Activated CD8-positive, alpha-beta memory T cell treated with anti-CD3 and anti-CD28 coated beads for 48 hours (primary cell): ENCODE measurements at places on chromosomes 16 and 17.

DNA sequence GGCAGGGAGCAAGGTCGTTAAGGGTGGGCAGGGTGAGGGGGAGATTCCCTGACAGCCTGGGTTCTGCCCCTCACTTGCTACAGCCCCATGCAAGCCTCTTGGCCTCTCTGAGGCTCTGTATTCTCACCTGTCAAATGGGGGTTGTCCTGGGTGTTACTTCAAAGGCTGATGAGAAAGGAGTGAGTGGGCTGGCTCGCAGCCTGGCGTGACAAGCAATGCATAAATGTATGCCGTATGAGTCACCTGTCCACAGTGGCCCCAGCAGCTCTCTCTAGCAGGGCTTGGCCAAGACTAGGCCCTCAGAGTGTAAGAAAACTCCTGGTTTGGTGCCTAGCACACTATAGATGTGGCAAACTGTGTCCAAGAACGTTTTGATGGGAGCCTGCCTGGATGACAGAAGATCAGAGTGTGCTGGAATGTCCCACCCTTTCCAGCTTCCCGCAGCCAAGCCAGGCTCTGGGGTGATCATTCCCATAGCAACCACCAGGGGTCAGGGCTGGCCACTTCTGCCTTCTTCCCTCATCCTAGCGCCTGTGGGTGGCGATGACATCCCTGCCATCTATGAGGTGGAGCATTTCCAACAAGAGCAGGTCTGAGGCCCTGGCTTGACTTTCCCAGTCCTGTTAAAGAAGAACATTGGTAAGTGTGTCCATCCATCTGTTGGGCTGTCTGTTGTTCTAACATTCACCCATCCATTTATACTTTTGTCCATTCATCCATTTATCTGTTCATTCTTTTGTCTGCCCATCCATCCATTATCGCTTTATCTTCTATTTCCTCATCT is 37.2 kb upstream of the ADGRG1 start:
- DNase-seq, result peak; percentile 63

DNA sequence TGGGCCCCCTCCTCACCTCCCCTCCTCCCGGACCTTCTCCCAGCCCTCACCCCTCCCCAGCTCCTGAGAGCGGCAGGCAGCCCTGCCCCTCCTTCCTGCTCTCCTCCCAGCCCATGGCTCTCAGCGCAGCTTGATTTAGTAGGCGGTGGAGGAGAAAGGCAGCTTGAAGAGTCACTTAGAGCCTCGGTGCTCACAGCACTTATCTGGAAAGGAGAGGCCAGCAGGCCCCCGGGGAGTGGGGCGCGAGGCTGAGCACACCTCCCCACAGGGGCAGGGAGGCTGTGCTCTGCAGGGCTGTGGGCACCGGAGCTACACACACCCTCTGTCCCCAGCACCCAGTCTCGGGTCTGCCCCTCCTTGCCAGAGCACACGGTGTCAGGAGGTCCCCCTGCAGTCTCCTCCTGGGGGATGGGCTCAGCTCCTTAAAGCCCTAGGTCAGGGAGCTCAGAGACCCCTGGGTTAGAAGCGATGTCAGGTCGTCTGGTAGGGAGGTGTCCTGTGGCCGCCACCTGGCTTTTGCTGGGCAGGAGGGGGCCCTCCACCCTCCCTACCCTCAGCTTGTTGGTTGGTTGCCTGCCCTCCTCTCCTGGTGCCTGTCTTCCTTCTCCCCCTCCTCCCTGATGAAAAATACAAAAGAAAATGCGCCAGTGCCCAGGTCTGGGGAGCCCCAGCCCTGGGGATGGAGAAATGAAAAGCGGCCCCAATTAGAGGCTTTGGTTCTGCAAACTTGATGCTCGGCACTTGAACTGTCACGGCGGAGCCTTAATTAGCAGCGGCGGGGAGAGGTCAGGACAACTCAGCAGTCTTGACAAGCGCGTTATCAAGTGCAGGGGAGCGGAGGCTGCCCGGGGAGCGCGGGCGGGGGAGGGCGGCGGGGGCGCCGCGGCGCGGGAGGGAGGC is 151.1 kb upstream of the GSE1 start:
- no peak for DNase-seq

GRCh38 chr17:44267818-44268490 is at the start of gene SLC4A1:
Gene SLC4A1, minus strand, starts transcription at chr17:44268135. Its CDS starts 5,269 bp downstream, at chr17:44262866.
- DNase-seq, result no peak

- DNase-seq, result no peak
These were observed 8.1 kb upstream of the ATP2A3 start for GRCh38 chr17:3972281-3972731.
